ENCODE measurements at places on chromosomes 1 and 21.
A peak's percentile ranks its signal among the peaks of the same experiment; 100 is the strongest.

DNA sequence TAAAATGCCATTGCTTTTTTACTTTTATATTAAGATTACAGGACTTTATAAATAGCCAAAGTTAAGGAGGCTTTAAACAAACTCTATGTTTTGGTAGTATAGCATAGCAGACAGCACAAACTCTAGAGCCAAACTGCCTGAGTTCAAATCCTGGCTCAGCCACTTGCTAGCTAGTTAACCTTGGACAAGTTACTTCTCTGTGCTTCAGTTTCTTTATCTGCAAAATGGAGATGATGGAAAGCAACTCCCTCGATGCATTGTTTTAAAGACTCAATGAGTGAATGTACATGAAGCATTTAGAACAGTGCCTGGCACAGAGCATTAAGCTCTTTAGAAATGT lies 21.3 kb downstream of the C1QB start:
- no peak for DNase-seq

- DNase-seq: no peak
These were observed 137.4 kb upstream of the BARHL2 start for GRCh38 chr1:90854397-90854924.

- DNase-seq: no peak
These were observed 36.9 kb upstream of the JAK1 start for GRCh38 chr1:65003316-65003664.

DNA sequence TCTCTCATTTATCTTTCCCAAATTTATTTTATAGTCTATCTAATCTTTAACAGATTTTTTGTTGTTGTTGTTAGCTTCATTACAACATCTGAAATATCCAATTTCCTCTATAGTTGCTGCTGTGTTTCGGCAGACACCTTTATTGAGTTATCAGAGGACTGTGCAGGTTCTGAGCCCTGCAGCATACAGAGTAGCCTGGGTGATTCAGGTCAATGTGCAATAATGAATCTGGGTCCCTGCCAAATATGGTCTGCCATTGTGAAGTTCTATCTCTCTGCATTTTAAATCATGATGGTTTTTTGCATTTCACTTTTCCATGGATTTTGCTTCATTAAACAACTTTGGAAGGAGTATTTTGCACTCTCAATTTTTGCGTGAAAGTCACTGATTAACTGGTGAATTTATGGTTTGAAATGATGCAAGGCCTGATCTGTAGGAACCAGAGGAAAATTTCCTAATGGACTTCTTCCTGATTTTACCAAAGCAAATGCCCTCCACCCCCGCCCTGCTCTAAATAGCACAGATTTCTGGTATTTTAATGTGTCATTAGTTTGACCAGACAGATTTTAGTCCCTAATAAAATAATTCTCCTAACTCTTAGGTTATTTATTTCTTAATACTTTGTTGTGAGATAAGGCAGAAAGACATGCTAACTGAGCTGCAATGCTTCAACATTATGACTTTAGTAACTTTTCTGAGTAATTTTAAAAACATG lies 402.3 kb downstream of the PTBP2 start:
- DNase-seq: no peak

DNA sequence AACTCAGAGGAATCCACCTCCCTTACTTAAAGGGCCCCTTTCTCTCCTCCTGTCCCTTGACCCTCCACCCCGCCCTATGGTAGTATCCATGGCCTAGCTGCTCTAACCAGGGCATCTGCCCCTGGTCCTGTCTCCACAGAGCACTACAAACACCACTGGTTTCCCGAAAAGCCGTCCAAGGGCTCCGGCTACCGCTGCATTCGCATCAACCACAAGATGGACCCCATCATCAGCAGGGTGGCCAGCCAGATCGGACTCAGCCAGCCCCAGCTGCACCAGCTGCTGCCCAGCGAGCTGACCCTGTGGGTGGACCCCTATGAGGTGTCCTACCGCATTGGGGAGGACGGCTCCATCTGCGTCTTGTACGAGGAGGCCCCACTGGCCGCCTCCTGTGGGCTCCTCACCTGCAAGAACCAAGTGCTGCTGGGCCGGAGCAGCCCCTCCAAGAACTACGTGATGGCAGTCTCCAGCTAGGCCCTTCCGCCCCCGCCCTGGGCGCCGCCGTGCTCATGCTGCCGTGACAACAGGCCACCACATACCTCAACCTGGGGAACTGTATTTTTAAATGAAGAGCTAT lies 1.7 kb downstream of the BTG2 start:
- DNase-seq: no peak

GRCh38 chr1:114112775-114113174 lies 40.9 kb downstream of the SYT6 start:
- no peak for DNase-seq

GRCh38 chr1:60087681-60088080 lies 14.1 kb upstream of the C1orf87 start:
- no peak for DNase-seq

DNA sequence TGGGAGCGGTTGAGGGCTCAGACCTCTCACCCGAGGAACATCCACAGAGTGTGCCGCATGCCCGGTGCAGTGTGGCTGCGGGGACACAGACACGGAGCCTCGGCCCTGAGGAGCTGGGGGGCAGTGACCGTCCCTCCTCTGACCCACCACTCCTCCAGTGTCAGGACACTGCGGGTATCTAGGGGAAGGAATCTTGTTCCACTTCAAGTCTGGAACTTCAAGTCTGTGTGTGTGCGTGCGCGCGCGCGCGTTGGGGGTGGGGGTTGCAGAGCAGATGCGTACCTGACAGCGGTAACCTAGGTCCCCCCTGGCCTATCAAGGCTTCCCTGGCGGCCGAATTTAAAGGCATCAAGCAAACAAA lies 17.3 kb downstream of the PCSK9 start:
- no peak for DNase-seq

GRCh38 chr1:100998426-100998825 lies 27.2 kb downstream of the DPH5 start:
- DNase-seq: no peak

DNA sequence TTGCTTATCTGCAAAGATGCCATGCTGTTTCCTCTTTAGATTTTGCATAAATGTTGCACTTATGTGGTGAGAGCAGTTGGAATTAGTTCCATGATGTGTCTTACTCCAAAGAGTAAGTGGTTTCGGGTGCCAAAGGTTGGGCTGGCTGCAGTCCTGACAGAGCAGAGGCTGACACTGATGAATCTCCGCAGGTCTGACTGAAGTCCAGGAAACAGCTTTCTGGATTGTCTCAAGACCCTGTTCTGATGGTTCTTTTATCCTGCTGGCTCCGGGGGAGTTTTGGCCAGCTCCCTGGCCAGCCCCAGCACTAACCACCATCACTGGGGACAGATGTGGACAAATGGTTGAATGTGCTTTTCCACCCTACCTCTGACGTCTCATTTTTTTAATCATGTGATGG lies 207.2 kb upstream of the KIAA0040 start:
- no peak for DNase-seq

DNA sequence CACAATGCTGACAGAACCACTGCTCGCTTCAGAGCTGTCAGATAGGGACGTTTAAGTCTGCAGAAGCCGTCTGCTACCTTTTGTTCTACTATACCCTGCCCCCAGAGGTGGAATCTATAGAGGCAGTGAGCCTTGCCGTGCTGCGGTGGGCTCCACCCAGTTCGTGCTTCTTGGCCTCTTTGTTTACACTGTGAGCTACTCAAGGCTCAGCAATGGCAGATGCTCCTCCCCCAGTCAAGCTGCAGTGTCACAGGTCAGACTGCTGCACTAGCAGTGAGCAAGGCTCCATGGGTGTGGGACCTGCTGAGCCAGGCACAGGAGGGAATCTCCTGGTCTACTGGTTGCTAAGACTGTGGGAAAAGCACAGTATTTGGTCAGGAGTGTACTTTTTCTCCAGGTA lies 47.1 kb downstream of the LEPR start:
- peak; percentile 62 for DNase-seq

DNA sequence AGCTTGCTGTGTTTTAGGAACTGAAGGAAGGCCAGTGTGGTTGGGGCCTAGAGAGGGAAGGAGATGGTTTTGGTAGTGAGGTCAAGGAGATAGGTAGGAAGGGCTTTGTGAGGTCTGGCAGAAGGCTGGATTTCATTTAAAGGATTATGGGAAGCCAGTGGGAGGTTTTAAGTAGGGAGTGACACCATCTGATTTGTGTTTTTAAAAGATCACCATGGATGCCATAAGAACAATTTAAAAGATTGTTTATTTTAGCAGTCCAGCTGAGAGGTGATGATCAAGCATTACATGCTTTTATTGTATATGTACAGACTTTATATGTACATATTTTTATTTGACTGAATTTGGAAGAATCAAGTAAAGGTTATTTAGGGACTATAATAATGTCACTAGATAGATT lies 26.4 kb downstream of the RGL1 start:
- no peak for DNase-seq

DNA sequence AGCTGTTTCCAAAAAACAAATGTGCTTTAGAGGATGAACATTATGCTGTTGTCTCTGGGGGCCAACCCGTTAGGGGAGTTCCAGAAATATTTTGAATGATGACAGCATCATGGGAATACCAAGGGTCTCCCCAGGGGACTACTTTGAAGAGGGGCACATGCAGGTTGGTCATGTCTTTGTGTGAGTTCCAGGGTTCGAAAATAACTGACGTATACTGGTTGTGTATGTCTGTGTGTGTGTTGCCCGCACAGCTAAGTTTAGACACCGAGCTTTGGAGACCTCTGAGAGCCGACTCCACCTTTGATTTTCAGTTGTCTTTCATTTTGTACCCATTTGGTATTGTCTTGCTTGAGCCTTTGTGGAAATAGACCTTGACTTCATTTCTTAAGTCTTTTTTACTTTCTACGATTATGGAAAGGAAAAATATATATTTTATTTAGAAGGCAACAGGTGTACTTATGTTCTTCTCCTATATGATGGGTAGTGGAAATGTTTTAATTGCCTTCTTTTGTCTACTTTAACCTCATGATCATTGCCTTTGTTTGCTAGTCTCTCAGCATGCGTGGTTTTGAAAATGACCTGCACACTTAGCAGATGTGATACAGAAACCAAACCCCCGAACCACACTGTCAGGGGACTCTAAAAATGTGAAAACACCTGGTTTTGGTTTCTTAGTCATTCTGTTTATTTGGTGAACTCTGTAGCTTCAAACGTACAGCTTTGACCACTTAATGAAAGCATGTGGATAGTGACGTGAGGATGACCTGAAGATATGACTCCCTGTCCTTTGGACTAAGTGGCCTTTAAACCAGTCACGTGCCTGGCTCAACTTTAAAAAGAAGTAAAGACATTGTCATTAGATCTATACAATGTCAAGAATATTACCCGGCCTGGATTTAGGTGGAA lies 56.5 kb downstream of the GALNT2 start:
- no peak for DNase-seq

- DNase-seq: no peak
These were observed 9.3 kb downstream of the SLC2A5 start for GRCh38 chr1:9059891-9060744.

- no peak for DNase-seq
These were observed 9.0 kb downstream of the DYNLT5 start for GRCh38 chr1:66761221-66761620.

DNA sequence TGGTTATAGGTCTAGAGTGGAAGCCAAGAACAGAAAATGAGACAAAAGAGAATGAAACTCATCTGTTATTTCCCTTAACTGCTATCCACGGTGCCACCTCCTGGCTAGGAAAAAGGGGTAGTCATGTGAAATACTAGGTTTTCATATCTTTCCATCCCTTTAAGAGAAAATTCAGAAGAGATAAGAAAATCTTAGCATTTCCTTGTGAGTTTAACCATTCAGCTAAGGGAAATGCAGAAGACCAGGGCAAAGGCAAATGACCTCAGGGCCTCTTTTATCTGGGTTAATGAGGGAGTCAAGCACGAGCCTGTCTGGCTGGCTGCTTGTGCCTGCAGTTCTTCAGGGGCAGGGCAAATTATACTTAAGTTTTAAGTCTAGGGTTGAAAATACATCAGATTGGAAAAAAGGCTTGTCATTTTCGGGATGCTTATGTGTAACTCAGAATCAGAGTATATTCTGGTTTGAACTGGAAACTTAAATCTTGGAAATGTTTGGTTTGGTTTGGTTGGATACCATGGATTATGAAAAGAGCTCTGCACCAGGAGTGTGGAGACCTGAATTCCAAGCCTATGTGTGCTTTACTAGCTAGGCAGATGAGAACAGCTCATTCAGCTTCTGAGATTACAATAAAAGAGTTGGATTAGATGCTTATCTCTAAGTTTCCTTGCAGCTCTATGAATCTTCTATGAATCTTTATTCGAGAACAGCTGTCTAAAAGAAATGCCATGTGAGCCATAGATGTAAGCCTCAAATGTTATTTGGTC lies 19.9 kb downstream of the NIBAN1 start:
- no peak for DNase-seq

DNA sequence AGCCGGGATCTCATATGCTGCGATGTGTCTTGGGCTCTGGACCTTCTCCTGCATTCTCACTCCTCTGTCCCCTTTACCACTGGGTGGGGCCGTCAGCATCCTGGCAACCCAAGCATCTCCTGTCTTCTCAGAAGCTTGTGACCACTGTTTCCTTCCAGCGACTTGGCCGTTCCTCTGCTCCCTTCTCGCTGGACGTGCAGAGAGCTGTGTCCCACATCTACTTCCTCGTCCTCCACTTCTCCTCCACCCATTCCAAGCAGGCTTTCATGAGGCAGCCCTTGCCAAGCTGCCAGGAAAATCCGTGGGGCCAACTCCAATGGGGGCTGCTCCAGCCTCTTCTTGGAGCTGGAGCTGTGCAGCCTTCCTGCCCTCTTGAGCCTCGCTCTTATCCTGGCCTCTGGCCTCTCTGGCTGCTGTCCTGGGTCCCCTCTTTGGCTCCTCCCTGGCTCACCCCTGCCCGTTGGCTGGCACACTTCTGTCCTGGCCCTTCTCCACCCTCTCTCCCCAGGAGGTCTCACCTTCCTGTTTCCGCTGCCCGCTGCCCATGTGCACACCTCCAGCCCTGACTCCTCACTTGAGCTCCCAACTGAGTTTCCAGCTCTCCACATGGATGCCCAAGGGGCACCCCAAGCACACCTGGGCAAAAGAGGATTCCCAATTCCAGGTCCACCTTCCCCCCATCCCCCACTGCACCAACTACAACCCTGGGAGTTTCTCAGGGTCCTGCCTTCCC lies 8.7 kb downstream of the FAM131C start:
- DNase-seq: no peak

DNA sequence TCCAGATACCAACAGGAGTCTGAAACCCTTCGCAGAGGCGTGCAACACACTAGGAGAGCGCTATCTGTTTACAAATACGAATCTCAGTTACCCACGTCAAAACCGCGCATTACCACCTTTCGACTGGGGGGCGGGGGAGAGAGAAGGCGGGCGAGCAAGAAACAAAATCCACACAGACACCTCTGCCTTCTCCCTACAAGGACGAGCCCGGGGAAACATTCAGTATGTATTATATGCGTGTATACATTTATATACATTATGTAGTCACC lies 722 bp downstream of the TUT4 start:
- DNase-seq: peak; percentile 34

- no peak for DNase-seq
These were observed 88.1 kb downstream of the COP1 start for GRCh38 chr1:176118985-176119384.

GRCh38 chr1:200379432-200379757 lies 30.4 kb downstream of the ZNF281 start:
- DNase-seq: no peak

DNA sequence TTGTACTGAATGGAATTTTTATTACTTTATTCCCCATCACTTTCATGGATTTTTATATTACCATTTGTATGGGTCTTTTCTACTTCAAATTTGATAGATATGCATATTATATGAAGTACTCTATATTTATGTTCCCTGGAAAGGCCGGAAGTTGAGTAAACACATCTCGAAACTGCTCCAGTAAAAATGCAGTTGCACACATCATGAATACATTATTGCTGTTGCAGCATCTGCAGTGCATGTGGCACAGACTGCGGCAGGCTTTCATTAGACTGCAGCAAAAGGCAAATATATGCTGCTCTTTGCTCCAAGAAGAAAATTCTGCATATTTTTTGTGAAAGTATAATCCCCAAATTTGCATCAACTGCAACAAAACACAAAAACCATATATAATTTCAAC lies 48.7 kb upstream of the LRRC7 start:
- DNase-seq: no peak

All from Calu3 (cell line).